RKO (cell line): ENCODE measurements at places on chromosomes 12 and 14.
A peak's percentile ranks its signal among the peaks of the same experiment; 100 is the strongest.

GRCh38 chr12:89349814-89350213 is 2.5 kb downstream of the DUSP6 start:
- DNase-seq: peak; percentile 86

GRCh38 chr12:131784909-131785762 is 43.1 kb upstream of the MMP17 start:
- DNase-seq: no peak

DNA sequence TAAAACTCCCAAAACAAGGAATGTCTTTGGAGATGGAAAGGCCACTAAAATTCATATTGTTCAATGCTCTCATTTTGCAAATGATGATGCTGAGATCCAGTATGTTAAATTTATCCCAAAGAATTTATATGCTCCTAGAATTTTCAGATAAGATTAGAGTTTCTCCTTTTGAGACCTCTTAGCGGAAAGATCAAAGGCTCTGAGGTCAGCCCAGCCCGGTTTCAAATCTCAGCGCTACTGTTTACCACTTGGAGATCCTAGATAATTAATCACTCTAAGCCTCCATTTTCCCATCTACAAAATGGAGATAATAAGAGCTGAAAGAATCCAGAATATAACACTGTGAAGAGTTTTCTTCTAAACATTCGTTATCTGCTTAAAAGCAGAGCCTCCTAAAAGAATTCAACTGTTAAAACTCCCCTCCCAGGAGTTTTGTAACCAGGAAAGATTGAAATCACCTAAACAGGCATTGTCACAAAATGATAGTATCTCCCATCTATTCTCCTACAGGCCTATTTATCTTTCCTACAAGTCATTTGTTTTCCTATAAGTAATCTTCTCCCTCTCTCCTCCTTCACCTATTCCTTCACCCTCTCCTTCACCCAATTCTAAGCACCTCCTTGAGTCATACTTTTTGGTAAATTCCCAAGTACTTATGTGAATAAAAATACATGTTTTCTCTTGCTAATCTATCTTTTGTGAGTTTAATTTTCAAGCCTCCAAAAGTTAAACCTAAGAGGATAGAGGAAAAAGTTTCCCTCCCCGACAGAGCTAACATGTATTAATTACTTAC is 16.7 kb downstream of the DUSP6 start:
- no peak for DNase-seq

DNA sequence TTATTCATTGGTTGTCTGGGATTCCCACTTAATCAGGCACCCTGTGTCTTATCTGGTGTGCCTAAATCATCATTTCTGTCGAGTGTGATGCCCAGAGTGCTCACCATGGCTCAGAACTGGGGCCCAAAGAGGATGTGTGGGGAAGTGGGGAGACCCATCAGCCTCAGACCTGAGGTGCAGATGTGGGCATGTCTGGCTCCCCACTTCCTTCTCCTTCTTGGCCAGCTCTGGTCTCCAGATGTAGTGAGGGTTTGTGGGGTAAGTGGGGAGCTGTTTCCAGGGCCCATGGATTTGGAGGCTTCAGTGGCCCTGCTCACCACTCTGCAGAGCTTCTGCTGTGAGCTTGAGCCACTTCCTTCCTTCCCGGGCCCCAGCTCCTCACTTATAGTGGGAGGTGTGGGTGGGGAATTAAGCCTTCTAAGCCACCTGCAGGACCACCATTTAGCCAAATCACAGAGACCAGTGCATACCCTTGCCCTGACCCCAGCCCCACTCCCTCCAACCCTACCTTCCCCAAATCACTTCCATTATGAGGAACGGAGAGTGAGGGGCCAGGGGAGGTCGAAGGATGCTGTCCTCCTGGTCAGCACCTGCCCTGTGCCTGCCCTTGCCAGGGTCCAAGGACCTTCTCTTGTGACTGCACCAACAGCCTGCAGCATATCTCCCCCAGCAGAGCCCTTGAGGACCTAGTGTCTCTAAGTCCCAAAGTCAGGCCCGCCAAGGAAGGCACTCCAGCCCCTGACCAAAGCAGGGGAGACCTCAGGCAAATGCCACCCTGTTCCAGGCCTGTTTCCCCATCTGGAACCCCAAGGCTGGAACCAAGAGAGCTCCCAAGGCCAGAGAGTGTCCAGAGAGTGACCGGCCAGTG is 278.2 kb upstream of the RTL1 start:
- no peak for DNase-seq

DNA sequence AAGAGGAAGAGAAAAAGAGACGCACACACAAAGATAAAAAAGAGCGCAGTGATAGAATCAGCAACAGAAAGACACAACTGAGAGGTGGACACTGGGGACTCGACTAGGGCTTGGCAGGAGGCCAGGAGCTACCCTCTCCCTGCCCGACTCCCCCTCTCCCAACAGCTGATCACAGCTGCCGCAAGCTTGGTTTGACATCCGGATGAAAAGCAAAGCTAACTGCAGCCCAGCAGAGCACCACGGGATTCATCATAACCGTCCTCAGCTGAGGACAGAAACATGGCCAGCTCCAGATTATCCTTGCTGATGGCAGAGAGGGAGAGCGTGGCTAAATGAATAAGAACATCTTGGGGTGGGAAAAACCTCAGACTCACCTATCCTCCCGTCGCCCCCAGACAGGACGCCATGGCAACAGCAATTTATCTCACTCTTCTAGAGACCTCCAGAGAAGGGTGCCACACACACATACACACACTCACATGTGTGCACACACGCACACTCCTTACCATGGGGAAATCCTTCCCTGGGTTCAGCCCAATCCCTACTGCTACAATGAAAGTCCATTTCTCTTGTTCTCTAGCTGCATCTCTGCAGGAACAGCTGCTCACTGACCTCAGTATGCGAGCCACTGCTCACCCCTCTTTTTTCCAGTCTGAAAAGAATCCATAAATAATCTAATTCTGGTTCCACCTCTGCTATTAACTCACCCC is 135.3 kb downstream of the NTF3 start:
- DNase-seq: no peak

- no peak for DNase-seq
These were observed 279.2 kb downstream of the SYT1 start for GRCh38 chr12:79143803-79144202.

- DNase-seq: no peak
These were observed 79.6 kb downstream of the EXOC5 start for GRCh38 chr14:57189070-57189469.

GRCh38 chr12:39071611-39072010 is 166.2 kb upstream of the CPNE8 start:
- no peak for DNase-seq

- DNase-seq: no peak
These were observed 129.5 kb downstream of the FBXL14 start for GRCh38 chr12:1464925-1465324.

- DNase-seq: no peak
These were observed 132.8 kb downstream of the BCL11B start for GRCh38 chr14:99138999-99139865.

- no peak for DNase-seq
These were observed 119.3 kb downstream of the HMGA2 start for GRCh38 chr12:65943388-65944137.

DNA sequence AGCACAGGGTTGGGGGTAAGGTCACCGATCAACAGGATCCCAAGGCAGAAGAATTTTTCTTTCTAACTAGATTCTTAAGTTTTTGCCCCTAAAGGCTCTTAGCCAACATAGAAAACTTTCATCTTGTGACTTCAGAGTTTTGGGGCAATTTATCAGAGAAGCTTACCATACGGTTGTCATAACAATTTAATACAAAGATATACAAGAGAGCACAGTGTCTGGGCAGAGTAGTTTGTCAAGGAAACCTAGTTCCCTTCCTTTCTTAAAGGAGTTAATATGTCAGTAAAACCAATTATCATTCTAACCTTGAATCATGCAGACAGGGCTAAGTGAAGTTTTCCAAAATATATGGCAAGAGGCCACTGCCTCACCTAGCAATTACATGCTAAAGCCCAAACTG is 18.4 kb downstream of the NR2C1 start:
- no peak for DNase-seq

DNA sequence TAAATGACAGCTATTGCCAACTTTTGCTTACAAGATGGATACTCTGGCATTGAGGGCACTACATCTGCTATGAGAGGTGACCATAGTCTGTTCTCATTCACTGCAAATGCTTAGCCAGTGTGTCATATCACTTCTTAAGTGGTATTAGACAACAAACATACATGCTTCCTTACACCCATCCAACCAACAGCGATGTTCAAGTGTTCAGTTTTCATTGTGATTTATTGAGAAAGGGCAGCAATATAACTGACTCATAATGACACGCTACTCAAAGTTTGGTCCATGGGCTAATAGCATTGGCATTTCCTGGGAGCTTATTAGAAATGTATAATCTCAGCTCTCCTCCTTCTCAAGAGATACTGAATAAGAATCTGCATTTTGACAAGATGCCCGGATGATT is 181.7 kb downstream of the NPAS3 start:
- peak; percentile 40 for DNase-seq

- peak; percentile 83 for DNase-seq
These were observed 9.7 kb upstream of the UBC start for GRCh38 chr12:124923905-124924734.

- no peak for DNase-seq
These were observed 331.4 kb downstream of the MED13L start for GRCh38 chr12:115946092-115946491.

DNA sequence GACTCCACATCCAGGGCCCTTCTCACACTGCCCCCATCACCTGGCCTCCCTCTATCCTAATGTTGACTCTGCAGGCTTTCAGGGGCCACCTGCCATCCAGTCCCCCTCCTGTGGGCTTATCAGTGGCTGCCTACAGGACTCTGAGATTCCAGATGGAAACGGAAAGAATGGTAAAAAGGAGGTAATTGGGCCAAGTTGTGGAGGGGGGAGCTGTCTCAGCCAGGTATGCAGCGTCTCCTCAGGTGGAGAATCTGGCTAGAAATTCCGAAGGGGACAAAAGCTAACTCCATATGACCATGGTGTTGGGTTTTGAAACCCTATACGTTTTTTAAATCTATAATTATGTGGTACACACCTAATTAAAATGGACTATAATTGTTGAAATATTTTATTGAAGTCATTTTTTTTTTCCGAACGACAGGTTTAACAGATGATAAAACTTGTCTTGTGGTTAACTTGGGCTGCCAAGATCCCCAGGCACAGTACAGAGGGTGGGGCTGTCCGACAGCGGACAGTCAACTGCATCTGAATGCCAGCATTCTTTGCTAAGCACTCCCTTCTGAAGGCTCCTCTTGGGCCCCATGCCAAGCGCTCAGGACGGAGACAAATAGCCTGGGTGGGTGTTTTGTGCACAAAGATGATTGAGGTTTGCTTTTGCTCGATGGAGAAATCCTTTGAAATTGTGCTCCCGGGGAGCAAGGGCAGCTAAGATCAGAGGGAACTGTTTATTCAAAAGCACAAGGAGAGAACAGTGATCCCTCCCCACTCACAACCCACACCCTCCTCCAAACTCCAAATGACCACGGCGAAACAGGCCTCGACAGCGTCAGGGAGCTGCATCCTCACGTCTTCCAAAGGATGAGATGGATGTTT is 365.6 kb downstream of the BCL11B start:
- no peak for DNase-seq

- DNase-seq: no peak
These were observed 37.1 kb upstream of the DHRS4 start for GRCh38 chr14:23916446-23916845.

DNA sequence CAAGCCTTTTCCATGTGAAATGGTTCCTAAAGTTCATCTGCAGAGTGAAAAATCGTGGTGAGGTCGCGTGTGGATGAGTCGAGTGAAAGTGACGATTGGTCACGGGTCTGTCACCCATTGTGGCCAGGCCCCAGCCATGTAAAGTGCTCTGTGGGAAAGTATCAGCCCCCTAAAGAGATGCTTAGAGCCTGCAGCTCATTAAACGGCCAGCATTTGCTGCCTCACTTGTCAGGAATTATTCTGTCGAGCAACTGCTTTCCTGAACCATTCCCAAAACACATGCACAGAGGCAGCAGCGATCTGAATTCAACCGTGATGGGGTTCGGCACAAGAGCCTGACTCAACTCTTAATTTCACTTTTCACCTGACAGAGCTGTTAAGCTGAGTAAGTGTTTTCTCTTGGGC is 16.0 kb downstream of the DBX2 start:
- DNase-seq: no peak

DNA sequence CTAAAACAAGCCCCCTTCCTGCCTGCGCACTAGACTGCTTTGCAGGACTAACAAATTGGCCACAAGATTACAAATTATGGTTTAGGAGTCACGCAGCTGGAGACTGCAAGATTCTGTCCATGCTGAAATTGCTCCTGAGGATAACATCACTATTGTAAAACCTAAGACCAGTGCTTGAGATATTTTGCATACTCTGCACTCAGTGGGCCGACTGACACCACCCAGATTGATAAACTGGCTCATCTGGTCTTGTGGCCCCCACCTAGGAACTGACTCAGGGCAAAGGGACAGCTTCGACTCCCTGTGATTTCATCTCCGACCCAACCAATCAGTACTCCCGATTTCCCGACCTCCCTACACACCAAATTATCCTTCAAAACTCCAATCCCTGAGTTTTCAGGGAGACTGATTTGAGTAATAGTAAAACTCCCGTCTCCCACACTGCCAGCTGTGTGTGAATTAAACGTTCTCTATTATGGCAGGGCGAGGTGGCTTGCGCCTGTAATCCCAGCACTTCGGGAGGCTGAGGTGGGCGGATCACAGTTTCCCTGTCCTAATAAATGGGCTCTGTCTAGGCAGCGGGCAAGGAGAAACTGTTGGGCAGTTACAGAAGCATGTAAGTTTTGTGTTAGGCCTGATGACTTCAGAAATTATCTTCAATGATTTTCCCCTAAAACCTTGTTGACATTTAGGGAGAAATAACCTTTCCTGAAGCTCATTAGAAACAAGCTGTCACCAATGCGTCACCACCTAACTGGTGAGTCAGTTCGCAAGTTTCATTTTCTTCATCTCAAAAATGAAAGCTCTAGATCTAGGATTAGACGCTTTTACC is 5.3 kb upstream of the UBC start:
- DNase-seq: peak; percentile 93

DNA sequence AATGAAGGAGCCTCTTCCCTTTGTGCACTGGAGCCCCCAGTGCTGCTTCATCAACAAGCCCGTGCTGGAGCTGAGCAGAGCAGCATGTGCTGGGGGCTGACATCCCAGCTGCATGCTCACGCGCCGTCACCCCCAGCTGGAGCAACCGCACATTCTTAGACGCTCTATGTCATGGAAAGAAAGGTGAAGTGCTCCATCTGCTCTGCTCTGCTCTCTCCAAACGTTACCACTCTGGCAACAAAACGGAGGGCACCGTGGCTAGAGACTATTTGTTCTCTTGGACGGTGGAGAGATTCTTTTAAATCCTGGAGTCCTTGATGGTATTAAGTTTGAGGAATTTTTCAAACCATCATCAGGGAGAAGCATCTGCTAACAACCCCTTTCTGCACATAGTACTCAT is 208.4 kb downstream of the C12orf75 start:
- no peak for DNase-seq
